CD4-positive, alpha-beta T cell treated with Interleukin-12 subunit alpha and Interleukin-12 subunit beta, for 1 hour (primary cell): ENCODE measurements at places on chromosomes 5 and 9.

DNA sequence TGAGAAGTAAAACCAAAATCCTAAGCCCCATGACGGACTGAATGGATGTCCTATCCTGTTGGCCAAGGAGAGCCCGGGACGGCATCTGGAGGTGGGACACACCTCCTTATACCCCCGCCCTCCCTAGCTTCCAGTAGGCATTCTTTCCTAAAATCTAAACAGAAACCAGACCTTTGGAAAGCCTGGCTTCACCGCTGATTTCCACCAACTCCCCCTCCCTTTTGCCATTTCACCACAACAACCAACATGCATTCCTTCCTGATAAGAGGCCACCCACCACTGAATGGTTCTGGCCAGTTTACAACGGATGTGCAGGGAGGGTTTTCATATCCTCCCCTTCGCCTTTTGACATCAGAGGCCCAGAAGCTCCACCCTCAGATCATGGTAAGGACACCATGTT is 9.2 kb upstream of the RARS1 start:
- DNase-seq = no peak

DNA sequence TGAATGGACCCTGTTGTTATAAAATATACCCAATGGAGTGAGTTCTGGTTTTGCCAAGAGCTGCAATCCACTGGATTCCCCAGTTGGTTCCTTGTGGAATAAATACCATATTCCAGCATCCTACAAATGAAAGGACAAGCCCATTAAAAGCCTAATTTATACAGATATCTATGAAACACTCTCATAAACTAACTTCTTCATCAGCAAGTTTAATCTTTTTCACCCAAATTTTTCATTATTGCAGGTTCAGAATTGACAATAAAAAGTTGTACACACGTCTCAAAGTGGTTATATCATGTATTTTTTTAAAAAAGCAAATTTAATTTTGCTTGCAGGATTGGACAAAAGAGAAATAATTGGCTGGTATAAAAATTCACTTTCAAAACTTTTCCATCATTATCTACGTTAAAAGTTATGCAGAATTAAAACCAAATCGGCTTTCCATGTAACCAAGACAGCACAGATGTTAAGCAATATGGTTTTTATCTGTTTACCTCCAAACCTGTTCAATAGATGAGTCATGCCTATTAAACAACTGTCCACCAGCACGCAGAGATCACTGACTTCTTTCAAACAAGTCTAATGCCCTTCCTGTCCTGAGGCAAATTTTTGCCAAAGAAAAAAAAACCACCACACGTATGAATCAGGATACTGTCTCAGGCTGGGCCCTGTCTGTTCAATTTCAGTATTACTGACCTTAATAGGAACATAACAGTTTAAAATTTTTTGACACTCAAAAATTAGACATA is 42.5 kb downstream of the CEMIP2 start:
- DNase-seq = no peak

DNA sequence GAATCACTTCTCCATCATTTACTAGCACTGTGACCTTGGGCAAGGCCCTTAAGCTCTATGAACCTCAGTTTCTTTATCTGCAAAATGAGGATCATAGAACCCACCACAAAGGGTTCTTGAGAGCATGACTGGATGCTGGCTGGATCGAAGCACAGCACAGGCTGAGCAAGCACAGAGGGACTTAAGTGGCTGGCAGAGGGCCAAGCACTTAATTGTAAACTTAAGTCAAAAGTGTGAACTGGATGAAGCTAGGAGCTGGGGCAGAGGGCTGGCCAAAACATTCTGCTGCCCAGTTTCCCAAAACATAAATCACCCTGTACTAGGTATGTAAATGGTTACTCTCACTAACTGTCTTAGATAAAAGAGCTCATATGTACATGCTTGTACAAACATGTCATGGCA is 112.3 kb upstream of the WWC1 start:
- DNase-seq = no peak

DNA sequence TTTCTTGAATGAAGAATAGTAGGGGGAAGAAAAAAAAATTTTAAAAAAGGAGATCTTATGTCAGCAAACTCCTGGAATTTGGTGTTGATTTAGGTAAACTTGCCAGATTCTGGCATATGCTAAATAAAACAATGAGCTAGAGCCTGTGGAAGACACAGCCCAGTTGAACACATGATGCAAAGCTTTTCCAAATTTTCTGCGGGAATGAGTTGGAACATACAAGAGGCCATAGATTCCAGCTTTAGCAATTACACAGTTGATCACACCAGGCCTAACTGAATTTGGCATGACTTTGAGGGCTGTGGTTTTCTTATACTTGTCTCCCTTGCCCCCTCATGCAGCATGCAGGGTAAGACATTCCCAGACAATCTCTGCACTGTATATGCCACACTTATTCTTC is 297.0 kb downstream of the SH3GL2 start:
- DNase-seq = no peak

DNA sequence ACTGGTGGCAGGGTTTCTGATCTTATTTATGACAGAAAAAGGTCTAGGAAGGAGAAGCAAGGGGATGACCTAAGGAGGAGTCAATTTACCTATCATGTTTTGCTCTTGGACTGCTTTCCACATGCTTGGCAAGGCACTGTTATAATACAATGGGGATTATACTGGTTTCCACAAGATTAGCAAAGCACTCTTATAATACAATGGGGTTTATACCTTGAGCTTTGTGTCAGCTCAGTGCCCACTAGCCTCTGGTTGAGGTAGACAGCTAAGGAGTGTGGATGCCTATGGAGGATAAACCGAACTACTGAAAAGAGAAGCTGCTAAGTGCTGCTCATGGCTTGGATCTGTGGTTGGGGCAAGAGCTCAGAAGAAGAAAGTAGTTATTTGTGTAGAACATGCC is 68.7 kb downstream of the MRPS27 start:
- no peak for DNase-seq

DNA sequence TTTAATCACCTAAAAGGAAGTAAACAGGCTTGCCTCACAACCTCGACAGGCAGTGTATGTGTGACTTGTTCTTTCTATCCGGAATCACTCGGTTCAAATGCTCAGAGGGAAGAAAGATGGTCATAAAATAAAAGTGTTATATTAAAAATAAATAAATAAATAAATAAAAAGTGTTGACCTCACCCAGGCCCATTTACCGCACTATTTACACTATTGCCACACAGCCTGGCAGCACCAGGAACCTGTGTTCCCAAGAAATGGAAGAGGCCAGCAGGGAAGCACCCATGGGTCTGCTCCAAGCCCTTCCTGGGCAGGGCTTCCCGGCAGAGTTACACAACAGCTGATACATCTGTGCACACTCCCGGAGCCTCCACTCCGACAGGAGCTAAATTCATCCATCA is 127.9 kb downstream of the EFNA5 start:
- no peak for DNase-seq

GRCh38 chr5:111345731-111346130 is 121.5 kb downstream of the CAMK4 start:
- no peak for DNase-seq

DNA sequence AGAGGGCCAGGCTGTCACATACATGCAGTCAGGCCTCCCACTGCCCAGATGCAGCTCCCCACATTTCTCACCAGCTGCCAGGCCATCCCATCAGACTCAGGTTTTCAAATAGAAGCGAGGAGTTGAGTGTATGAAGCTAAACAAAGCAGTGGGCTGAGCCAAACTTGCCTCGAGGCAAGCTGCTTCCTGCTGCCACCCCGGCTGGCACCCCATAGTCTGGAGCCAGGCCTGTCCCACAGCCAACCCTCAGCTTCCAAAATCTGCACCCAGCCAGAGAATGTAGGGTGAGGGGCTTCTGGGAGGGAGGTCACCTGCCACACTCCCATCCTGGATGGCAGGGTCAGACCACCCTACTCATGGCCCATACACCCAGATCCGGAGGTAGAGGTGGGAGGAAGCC is 22.3 kb upstream of the ALDH1B1 start:
- no peak for DNase-seq

- no peak for DNase-seq
Observed at GRCh38 chr9:135600296-135600817, 38.8 kb downstream of the PAEP start.

DNA sequence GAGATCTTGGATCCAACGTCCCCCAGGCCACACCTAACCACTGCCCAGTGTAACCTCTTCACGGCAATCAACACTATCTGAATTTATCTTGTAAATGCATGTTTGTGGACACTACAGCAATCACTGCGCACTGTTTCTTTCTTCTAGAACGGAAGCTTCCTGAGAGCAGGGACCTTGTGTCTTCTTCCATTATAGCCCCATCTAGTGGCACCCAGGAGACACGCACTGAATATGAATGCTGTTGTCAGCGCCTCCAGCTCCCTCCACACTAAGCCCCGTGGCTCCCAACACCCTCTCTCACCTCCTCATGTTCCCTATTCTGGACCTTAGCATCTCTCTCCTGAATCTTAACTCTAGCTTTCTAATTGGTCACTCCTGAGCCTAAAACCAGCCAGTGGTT is 72.7 kb downstream of the SMIM23 start:
- DNase-seq = no peak

DNA sequence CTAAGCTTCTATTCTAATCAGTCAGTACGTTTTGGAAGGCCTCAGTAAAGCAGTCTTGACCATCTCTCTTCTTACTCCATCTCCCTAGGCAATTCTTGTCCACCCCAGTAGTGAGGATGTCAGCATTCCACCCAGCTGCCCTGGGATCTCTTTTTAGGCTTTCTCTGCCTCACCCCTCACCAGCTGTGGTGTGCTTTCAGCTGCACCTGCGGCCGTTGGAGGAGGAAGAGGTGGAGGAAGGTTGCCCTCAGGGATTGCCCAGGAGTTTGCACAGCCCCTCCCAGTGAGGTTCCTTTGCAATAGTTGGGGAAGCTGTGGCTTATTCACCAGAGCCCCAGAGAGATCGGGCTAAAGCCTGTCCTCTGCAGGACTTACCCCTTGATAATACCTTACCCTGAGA is 615.8 kb downstream of the BNC2 start:
- no peak for DNase-seq
